Endothelial cell of umbilical vein (primary cell): ENCODE measurements at places on chromosomes 4 and X. TPM values are rescaled to one million over a fixed set of nuclear protein-coding genes. Genes with fewer than 3 reads are reported as not detected.

- DNase-seq: peak; percentile 50
Measured at GRCh38 chr4:107094332-107094731, 58.2 kb upstream of the DKK2 start.

Gene DIPK2B
- 74.8 and 106 TPM in 2 replicates for total RNA-seq

- DNase-seq: no peak
Measured at GRCh38 chr4:73705721-73706120, 34.6 kb upstream of the CXCL8 start.

DNA sequence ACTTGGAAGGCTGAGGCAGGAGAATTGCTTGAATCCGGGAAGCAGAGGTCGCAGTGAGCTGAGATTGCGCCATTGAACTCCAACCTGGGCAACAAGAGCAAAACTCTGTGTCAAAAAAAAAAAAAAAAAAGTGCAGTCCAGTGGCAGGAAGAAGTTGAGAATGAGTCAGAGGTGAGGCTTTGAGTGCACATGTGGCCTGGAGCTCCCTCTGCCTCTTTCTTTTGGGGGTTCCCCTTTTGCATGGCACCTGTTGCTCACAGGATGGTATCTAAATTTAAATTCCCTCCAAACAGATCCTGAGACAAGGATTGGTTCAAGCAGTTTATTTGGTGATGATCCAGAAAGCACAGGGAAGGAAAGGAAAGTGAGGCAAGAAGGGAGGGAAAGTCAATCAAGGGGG, 151.4 kb upstream of the STX18 start:
- DNase-seq: no peak

Gene IBSP
- not detected in 2 replicates for total RNA-seq

GRCh38 chr4:140372751-140373327, 607 bp upstream of the SCOC start:
- no peak for DNase-seq

GRCh38 chrX:16593801-16594200, 56.2 kb upstream of the S100G start:
- peak; percentile 4 for DNase-seq
